ENCODE measurements at places on chromosomes 7 and 10.

DNA sequence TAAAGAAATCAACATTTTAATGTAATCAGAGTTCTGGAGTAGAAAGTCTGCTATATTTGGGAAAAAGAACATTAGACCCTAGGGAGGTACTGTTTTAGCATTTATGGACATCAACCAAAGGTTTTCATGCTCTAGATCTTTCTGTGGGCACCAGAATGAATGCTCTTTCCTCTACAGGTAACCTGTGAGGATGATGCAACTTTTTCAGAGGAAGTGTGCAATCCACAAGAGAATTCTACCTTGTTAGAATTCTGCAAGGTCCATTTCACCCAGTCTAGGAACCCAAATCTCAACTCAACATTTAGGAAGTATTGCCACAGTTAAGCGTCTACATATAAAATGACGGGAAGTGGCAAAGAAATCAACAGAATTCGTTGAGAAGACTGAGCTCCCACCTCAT is 139.9 kb upstream of the FAM171A1 start:
- DNase-seq = no peak

GRCh38 chr7:33698692-33699128 is 206.6 kb upstream of the BMPER start:
- DNase-seq = no peak

DNA sequence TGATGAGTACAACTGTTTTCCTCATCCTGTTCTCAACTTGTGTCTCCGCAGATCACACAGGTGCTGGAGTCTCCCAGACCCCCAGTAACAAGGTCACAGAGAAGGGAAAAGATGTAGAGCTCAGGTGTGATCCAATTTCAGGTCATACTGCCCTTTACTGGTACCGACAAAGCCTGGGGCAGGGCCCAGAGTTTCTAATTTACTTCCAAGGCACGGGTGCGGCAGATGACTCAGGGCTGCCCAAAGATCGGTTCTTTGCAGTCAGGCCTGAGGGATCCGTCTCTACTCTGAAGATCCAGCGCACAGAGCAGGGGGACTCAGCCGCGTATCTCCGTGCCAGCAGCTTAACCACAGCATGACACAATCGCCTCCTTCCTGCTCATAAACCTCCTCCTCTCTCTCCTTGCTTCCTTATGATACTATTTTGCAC is 126.7 kb upstream of the PRSS58 start:
- peak; percentile 58 for DNase-seq

DNA sequence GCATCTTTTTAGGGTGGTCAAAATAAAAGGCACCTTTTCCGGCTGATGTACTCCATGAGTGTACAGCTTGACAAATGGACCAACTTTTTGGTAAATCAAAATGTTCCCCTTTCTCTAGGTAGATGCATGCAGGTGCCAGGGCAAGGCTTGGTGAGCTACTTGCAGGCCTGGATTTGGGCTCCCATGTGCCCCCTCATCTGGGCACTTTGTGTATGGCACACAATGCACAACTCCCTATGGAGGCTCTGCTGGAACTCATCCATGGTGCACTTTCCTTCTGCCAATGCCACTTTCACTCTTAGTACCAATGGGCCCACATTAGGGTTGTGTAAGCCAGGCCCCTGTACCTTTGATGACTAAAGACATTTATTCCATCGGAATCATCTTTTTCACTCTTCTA is 300.8 kb downstream of the SDHAF3 start:
- DNase-seq = no peak
